NCI-H2171 (cell line): ENCODE measurements at places on chromosomes 2 and 18.

GRCh38 chr2:109144271-109144670 lies 15.3 kb downstream of the SH3RF3 start:
- no peak for DNase-seq

DNA sequence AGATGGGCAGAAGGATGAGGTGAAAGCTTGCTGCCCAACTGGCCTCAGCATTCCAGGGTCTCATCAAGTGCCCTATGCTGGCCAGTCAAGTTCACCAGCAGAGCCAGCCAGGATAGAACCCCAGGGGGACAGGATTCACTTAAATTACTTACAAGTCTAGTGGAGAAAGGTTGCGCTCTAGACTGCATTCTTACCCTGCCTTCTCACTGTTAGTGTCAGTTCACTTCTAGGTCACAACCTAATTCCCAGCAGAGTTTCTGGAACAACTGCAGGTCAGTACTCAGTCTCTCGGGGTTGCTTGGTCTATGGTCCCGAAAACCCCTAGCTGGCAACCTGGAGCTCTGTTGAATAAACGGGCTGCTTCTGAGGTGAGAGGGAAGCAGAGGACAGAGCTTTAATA lies 32.9 kb upstream of the GALNT14 start:
- no peak for DNase-seq

- no peak for DNase-seq
These were observed 63.2 kb downstream of the G6PC2 start for GRCh38 chr2:168964251-168964807.

DNA sequence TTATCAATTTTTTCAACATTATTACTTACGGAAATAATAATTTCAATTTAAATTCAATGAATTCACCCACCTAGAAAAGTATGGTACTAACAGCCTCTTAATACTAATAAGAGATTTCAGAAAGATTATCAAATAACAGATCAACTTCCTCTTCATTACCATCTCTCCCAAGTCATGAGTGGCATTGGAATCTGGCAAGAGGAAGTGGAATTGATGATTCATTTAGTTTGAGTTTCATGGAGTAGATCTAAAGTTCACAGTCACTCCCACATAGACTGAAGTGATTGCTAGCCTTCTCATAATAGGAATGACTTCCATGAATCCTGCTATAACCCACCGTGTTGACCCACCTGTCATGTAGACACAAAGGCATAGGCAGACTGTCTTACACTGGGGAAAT lies 77.7 kb upstream of the WDR75 start:
- DNase-seq: no peak

- no peak for DNase-seq
These were observed 36.9 kb downstream of the SCN1A start for GRCh38 chr2:166090908-166091307.

GRCh38 chr2:121377646-121378045 lies 92.6 kb upstream of the TFCP2L1 start:
- DNase-seq: no peak

DNA sequence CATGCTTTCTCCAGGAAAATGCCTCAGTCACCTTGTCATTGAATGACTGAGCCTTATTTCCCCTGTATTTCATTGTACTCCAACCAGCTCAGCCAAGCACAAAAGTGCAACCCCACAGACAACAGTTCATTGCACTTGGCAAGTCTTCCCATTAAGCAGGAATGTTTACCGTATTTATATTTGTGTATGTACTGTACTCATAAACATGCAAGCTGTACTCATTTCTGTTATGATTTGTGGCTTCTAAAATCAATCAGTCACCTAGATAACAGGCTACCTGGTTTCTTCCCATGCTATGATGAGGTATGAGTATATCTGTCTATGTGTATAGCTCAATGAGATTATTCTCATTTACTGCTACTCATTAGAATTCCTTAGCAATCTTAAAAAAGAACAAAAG lies 505.5 kb upstream of the FAM98A start:
- DNase-seq: no peak

GRCh38 chr18:34959211-34959829 lies 81.9 kb upstream of the MAPRE2 start:
- DNase-seq: no peak

GRCh38 chr2:72431737-72432136 lies 284.1 kb upstream of the CYP26B1 start:
- no peak for DNase-seq

DNA sequence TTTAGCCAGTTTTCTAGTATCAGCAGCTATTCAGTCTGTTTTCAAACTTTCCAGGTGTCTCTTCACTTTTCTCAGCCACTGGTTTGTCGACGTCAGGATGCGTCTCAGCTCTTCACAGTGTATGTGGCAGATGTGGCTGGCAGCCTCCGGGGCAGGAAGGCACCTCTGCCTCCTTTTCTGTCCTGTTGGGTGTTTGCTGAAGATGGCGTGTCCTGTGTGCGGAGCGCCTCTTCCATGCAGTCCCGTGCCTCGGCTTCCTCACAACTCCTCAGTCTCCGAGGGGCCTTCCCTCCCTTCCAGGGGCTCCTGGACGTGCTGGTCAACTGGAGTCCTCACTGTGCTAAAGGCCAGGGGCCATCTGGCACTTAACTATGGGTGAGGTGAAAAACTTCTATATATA lies 65.4 kb upstream of the PXDN start:
- no peak for DNase-seq
